ENCODE measurements at places on chromosomes 5 and 9.

- DNase-seq, result no peak
Measured at GRCh38 chr9:120152295-120152694, 427.7 kb downstream of the CDK5RAP2 start.

GRCh38 chr5:53180538-53180937 lies 71.0 kb upstream of the MOCS2 start:
- DNase-seq, result no peak

DNA sequence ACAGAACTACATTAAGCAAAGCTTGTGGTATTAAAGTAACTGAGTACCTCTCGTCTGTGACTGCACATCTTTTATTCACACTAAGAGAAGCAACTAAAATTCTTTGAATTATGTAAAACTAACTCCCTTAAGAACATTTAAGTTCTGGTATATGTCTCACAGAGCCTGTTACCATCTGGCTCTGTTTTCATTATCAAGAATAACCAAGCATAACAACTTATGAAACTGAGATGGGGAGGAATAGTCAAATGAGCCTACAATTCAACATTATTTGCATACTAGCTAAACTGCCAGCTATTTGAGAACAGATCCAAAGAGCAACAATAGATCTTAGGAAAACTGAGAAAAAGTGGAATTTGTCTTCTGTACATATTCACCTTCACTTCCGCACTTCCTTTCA lies 25.3 kb upstream of the ISOC1 start:
- no peak for DNase-seq

- no peak for DNase-seq
Measured at GRCh38 chr5:40220260-40220659, 459.5 kb upstream of the PTGER4 start.

GRCh38 chr9:36721846-36722588 lies 149.3 kb downstream of the MELK start:
- DNase-seq, result no peak

GRCh38 chr9:133994353-133995011 lies 2.4 kb upstream of the VAV2 start:
- peak; percentile 39 for DNase-seq

DNA sequence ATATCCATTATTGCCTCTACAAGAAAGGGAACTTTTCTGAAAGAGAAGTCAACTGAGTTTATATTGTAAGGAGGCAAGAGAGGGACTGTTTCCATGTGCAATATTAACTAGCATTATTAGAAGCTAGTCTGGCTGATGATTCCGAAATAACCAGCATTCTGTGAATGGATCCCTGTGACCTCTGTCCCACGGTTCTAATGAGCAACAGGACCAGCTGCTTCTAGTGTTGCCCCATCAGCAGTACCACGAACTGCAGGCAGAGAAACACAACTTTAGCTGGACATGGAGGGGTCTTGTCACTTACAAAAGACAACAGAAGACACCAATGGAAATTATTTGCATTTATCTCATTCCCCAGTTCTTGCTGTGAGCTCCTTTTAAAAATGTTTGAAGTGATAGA lies 95.4 kb downstream of the MUSK start:
- no peak for DNase-seq

GRCh38 chr5:147898875-147899401 lies 7.4 kb downstream of the C5orf46 start:
- no peak for DNase-seq

All from HCEC 1CT (cell line).